Jurkat, Clone E6-1 (cell line): ENCODE measurements at places on chromosomes 1 and 21.

GRCh38 chr1:215128504-215128903 lies 46.0 kb downstream of the KCNK2 start:
- DNase-seq = no peak

DNA sequence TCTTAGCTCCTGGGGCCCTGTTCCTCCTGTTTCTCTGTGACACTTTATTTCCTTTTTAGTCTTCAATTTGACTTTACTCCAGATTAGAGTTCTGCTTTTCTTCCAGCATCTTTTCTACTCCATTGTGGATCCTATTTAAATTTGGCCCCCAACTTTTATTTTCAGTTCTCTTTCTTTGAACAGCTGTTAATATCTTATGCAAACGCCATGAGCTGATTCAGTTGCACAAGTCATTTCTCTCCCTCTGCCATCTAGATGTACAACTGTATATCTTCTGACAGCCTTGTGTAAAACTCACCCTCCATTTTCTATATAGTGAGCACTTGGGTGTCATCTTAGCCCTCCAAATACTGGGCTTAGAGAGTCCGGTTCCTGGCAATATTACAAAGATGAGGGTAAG lies 42.2 kb downstream of the SPATA17 start:
- no peak for DNase-seq

- peak; percentile 64 for DNase-seq
Measured at GRCh38 chr1:28456078-28456477, 49.8 kb upstream of the RCC1 start.

GRCh38 chr1:30027247-30027646 lies 696.1 kb downstream of the MATN1 start:
- DNase-seq = no peak

DNA sequence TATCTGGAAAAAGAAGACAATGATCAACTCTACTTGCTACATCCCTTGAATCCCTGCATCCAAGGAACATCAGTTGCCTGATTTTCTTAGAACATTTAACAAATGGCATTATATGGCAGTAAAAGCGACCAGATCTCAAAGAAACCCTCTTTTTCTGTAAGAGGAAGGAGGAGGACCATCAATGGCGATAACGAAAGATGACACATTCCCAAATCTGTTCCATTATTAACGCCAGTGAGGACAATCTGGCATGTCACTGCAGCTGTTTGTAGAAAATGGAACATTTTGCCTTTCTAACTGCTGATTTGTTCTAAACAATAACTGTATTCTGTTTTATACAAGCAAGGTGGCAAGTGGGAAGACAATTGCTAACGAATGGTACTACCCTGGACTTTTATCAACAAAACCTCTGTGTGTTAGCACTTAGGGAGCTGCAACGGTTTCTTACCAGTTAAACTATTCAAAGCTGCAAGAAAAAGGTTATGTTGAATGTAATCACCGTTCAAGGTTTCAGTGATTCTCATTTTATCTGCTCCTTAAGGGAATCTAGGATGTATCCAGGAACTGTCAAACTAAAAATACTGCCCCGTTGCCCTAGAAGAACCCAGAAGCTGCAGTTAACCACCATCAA lies 251.9 kb downstream of the SDCCAG8 start:
- no peak for DNase-seq

DNA sequence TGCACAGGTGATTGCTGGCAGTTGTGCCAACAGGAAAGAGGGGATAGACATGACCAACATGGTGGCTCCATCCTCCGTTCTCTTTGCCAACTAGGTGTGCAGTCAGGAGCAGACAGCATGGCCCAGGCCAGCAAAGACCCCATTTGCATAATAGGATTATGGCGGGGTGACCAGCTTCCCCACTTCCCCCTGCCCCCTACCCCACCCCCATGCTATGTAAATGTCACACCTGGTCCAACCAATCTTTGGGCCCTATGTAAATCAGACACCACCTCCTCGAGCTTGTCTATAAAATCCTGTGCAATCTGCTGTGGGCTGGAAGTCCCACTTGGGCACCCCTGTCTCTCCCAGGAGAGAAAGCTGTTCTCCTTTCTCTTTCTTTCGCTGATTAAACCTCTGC lies 146.0 kb downstream of the SLC30A10 start:
- no peak for DNase-seq

DNA sequence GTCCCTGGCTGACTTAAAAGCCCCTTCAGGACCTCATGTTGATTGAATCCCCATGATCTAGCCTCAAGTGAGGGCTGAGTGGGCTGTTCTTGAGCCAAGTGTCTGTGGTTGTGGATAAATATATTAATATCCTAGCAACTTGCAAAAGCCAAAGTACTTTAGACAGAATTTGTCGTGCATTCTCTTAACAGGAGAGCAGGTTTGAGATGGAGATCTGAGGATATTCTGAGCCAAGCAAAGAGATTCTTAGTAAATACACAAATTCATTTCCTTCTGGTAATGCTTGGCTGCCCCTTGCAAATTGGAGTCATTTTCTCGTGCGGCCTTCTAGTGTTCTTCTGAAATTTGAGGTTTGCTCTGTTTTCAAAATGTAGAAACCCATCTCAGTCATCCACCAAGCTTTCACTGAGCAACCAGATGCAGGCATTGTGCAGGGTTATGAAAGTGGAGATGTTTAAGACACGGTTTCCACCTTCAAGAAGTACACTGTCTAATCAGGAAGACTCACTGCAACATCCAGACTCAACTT lies 242.1 kb upstream of the JUN start:
- no peak for DNase-seq

GRCh38 chr1:215421744-215422143 lies 145.4 kb upstream of the KCTD3 start:
- DNase-seq = no peak

GRCh38 chr1:174301295-174302077 lies 142.2 kb downstream of the RABGAP1L start:
- DNase-seq = no peak

DNA sequence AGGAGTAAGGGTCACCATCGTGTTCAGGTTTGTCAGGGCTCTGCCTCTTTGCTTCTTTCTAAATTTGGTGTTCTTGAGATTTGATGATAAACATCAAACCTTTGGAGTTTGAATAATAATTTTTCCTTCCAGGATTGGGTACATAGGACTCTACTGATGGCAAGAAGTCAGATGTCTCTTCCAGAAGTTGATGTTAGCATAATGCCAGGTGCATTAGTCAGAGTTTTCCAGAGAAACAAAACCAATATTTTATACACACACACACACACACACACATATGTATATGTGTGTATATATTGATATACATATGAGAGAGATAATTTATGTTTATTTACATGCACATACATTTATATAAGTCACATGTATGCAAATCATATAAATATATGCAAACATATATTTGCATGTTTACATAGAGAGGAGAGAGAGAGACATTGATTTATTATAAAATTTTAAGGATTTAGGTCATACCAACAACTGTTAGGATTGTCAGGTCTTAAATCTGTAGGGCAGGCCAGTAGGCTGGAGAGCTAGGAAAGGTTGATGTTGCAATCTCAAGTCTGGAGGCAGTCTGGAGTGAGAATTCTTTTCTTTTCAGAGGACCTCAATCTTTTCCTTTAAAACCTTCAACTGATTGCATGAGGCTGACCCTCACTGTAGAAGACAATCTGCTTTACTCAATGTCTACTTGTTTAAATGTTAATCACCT lies 199.2 kb downstream of the HLX start:
- no peak for DNase-seq

DNA sequence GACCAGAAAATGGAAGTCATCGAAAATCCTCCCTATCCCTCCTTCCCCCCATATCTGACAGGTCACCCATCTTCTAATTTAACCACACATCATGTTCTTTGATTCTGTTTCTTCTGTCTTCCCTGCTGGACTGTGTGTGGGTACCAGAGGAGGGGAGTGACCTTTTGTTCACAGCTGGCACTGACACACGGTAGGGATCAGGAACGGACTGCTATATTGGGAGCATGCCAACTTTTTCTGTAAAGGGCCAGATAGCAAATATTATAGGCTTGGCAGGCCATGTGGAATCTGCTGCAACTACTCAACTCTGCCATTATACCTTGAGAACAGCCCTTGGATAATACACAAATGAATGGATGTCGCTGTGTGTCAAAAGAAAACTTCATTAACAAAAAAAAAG lies 7.5 kb upstream of the TOMM20 start:
- DNase-seq = no peak

DNA sequence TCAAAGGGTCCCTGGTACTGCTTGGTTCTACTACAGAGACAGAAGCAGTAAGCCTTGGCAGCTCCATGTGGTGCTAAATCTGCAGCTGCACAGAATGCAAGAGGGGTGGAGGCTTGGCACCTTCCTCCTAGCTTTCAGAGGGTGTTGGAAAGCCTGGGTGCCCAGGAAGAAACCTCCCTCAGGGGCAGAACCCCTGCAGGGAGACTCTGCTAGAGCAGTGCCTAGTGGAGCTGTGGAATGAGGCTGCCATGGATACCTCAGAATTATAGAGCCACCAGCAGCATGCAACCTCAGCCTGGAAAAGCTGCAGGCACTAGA lies 76.2 kb upstream of the TLR5 start:
- DNase-seq = no peak

DNA sequence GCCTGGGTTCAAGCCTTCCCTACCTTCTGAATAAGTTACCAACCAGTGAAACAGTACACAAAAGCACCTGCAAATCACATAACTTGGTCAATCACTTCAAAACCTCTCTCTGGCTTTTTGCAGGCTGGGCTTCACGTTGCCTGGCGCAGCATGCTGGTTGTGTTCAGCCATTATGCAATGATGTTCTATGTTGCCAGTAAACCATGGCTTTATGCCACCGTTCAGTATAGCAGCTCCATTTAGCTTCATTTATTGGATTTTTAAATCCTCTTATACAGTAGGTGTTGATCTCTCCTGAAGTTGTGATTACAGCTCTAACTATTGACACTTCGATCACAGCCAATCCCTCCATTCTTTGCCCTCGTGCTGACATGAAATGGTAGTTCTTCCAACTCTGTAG lies 233.6 kb upstream of the PTBP2 start:
- DNase-seq = no peak

- DNase-seq = no peak
Measured at GRCh38 chr1:46622344-46622743, 5.7 kb upstream of the MOB3C start.

DNA sequence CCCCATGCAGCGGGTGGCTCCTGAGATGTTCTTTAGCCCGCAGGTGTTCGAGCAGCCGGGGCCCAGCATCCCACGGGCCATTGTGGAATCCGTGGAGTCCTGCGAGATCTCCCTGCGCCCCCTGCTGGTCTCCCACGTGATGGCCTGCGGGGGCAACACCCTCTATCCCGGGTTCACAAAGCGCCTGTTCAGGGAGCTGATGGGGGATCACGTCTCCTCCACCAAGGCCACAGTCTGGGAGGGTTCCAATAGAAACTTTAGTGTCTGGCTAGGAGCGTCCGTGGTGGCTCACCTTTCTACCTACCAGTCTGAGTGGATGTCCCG lies 71.0 kb downstream of the ACTL8 start:
- DNase-seq = peak; percentile 2

GRCh38 chr1:207925210-207925609 lies 14.3 kb upstream of the CD34 start:
- DNase-seq = no peak

GRCh38 chr21:42102076-42102475 lies 31.0 kb downstream of the UMODL1 start:
- peak; percentile 57 for DNase-seq

DNA sequence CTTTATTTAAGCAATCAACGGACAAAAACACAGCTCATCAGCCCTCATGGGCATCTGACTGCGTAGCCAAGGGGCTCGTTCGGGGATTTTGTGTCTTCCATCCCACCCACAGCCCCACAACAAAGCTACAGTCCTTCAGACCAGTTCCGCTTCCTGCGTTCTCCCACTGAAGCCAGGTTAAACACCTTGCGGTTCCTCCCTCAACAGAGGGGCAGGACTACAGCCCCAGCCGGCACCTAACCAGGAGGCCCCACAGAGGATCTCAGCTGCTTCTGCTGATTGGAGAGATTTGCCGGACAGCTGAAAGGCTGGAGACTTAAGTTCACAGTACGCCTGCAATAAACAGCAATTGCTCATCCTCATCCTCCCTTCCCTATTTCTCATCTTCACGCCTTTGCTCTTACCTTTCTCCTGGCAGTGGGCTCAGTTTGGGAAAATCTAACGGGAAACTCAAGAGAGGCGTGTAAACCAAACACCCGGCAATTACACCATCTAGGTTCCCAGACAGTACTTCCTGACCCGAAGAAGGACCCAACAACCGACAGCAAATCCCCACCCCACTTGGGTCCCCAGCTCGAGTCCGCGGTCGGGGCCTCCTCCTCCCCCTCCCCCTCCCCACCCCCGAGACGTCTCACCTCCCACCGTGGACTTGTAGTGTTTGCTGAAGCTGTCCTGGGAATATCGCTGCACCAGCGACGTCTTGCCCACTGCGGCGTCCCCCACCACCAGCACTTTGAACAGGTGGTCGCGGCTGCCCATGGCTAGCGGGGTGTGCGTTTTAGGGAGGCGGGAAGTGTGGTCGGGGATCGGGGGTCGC lies 876 bp downstream of the RAB29 start:
- no peak for DNase-seq

GRCh38 chr1:2299131-2299627 lies 71.1 kb downstream of the SKI start:
- no peak for DNase-seq
